ENCODE measurements at places on chromosomes 1 and 21.

DNA sequence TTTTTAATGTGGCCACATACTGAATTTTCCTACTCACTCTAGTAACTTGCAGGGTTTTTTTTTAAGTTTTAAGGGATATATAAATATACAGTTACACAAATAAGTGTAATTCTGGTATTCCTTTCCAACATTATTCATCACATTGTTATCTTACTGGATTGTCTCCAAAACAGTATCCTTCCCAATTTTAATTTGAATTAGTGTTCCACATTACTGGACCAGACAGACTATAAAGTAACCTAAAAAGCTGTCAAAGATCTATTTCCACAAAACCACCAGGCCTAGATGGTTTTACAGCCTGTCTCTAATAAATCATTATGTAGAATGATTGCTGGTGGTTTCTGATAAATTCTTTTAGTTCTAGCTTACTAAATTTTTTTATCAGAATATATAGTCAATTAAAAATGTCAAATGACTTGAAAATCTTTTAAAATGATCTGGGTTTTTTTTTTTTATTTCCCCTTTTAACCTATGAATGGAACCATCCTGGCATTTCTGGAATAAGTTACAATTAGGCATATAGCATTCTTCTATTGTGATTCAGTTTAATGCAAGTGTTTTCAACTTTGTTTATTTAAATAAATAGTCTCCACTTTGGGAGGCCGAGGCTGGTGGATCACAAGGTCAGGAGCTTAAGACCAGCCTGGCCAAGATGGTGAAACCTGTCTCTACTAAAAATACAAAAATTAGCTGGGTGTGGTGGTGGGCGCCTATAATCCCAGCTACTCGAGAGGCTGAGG lies 59.3 kb downstream of the PACC1 start:
- no peak for DNase-seq

GRCh38 chr1:2605509-2606395 lies 19.2 kb downstream of the PRXL2B start:
- DNase-seq: no peak

- DNase-seq: no peak
These were observed 36.6 kb downstream of the HIVEP3 start for GRCh38 chr1:41882068-41882477.

DNA sequence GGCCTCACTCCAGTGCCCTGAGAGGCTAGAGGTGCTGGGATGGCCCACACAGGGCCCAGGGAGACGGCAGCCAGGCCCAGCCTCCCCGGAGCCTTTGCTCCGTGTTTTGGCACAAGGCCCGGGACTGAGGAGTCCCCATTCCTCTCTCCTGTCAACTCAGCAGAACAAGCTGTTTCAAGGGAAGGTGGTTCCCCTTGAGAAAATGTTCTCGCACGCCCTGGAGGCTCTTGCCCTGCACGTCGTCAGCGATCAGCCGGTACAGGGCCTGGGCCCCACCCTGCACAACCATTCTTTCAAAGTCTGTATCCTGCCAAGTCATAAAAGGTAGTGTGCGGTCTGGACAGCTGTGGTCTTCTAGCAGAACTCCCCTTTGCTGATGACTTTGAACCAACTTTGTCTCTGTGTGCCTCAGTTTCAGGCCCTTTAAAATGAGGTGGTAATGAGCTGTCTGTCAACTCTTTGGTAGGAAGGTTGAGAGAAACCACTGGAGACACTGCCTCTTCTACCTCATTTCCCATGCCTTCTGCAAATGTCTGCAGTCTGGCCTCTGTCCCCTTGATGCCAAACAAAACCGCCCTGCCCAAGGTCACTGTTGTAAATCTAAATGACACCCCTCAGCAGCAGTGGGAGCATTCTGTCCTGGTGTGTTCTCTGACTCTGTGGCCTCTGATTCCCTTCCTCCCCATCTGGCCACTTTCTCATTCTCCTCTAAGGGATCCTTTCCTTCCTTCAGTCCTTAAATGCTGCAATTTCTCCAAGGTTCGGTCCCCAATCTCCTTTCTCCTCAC lies 138.6 kb upstream of the JUN start:
- DNase-seq: peak; percentile 22

GRCh38 chr21:34544032-34544496 lies 32.1 kb upstream of the KCNE1 start:
- DNase-seq: no peak

GRCh38 chr1:62492521-62492920 lies 55.7 kb downstream of the USP1 start:
- DNase-seq: no peak

- DNase-seq: no peak
These were observed 169.5 kb upstream of the PKN2 start for GRCh38 chr1:88514544-88515060.

DNA sequence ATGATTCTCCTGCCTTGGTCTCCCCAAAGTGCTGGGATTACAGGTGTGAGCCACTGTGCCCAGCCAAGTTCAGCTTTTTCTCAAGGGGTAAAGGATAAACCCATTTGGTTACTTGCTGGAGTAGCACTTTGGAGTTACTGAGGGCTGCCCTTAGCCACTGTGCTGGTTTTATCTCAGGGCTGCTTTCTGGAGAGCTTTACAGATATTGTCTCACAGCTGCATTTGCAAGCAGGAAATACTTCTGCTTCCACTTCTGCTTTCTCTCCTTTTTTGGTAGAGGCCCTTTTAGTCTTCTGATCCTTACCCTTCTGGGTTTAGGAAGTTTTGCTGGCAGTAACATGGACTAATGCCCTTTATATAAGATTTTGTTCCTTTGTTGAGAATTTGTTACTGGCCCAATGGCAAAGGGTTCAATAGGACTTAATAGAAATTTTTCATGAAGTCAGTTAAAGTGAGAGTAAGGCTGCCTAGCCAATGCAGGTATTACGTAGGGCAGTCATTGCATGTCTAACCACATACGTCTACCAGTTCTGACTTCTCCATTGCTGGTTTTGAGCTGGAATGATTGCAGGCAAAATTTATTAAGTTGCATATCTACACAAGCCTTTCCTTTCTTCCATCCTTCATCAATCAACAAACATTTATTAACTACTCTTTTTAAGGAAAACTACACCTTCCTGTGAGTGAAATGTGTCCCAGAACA lies 24.4 kb downstream of the CAP1 start:
- no peak for DNase-seq

- no peak for DNase-seq
These were observed 37.3 kb upstream of the LBR start for GRCh38 chr1:225464851-225465792.

DNA sequence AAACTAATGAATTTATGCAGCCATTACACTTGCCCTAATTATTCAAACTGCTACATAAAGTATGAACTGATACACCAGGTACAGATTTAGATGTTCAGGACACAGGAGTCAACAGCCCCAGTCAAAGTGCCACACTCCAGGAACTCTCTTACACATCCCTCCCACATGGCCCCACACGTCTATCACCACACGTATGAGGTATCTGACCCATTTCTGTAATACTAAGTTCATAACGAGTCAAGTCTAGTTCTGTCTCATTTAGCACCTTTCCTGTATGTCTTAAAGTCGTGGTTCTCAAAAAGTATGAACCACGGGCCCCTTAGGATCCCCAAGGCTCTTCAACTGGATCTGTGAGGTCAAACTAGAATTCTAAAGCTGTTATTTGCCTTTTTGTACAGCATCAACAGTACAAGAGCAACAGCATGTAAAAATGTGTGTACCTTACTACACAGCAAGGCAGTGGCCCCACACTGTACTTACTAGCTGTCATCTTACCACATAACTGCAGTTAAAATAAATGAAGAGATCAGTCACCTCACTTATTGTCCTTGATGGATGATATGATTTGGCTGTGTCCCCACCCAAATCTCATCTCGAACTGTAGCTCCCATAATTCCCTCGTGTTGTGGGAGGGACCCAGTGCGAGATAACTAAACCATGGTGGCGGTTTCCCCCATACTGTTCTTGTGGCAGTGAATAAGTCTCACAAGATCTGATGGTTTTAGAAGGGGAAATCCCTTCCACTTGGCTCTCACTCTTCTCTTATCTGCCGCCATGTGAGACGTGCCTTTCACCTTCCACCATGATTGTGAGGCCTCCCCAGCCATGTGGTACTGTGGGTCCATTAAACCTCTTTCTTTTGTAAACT lies 42.6 kb downstream of the SIPA1L2 start:
- DNase-seq: no peak

- no peak for DNase-seq
These were observed 4.0 kb downstream of the TOMM40L start for GRCh38 chr1:161229896-161230295.

- DNase-seq: no peak
These were observed 182.0 kb downstream of the PCP4 start for GRCh38 chr21:40049031-40049930.

DNA sequence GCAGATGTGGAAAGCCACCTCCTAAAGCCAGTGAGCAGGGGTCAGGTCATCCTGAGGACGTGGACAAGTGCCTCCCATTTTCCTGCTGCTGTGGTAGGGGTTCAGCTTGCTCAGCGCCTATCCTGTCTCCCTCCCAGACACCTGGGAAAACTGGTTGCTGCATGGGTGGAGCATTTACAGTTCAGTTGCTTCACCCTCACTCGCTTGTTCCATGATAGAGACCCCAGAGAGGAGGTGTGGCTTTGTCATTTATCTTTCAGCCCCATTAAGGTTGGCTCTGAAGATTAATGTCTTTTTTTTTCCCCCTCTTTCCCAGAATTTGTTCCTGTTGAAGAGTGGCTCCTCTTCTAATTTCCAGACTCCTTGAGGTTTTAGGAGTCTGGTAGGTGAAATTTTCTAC lies 9.2 kb downstream of the VANGL1 start:
- DNase-seq: no peak

DNA sequence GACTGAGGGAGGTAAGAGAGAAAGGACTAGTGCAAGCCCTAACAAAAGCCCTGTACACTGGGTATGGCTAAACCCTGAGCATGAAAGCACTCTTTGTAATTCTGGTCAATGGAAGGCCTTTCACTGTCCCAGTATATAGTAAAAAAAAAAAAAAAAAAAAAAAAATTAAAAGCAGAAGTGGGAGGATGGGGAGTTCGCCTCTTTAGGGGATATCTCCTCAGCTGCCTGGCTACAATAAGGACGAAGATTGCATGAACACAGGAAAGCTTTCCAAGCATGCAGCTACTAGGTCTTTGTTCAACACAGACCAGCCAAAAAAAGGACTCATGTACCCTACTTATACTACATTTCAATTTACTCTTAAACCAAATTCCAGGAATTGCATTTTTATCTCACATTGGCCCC lies 59.1 kb downstream of the EIF4G3 start:
- DNase-seq: no peak

Measured in CD8-positive, alpha-beta T cell (primary cell).